ENCODE measurements at places on chromosomes 7 and 10. TPM values are rescaled to one million over a fixed set of nuclear protein-coding genes. Genes with fewer than 3 reads are reported as not detected.

GRCh38 chr7:90119178-90119971 lies 34.9 kb upstream of the STEAP1 start:
- peak; percentile 12 for DNase-seq

GRCh38 chr10:51700228-51700817 lies 928 bp upstream of the CSTF2T start:
- no peak for DNase-seq

- no peak for DNase-seq
Measured at GRCh38 chr10:108049668-108050067, 885.2 kb upstream of the SORCS1 start.

The TFR2 gene
- total RNA-seq = 13.8 TPM

The RADIL gene
- total RNA-seq = 2.4 TPM

DNA sequence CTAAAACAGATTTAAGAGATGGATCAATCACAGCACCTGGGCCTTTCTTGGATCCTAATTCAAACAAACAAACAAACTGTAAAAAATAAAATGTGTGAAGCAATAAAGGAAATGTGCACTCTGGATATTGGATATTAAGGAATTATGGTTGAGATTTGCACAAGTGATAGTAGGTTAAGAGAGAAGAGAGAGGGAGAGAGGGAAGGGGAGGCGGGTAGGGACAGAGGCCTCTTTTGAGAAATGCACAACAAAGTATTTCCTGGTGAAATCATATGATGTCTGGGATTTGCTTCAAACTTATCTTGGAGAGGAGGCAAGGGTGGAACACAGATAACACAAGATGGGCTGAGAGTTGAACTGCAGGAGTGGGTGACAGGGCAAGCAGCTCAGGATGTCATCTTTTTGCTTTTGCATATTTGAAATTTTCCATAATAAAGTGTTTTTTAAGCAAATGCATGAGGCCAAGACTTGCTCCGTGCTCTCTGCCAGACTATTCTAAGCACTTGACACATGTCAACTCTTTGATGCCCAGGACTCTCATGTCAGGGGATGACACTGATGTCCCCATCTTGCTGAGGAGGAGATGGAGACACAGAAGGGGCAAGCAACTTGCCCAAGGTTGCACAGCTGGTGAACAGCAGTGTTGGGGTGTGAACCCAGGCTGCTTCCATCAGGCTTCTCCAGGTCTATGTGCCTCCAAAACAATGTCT lies 9.1 kb upstream of the AEBP1 start:
- no peak for DNase-seq

The MALRD1 gene
- total RNA-seq = 2.3 TPM

DNA sequence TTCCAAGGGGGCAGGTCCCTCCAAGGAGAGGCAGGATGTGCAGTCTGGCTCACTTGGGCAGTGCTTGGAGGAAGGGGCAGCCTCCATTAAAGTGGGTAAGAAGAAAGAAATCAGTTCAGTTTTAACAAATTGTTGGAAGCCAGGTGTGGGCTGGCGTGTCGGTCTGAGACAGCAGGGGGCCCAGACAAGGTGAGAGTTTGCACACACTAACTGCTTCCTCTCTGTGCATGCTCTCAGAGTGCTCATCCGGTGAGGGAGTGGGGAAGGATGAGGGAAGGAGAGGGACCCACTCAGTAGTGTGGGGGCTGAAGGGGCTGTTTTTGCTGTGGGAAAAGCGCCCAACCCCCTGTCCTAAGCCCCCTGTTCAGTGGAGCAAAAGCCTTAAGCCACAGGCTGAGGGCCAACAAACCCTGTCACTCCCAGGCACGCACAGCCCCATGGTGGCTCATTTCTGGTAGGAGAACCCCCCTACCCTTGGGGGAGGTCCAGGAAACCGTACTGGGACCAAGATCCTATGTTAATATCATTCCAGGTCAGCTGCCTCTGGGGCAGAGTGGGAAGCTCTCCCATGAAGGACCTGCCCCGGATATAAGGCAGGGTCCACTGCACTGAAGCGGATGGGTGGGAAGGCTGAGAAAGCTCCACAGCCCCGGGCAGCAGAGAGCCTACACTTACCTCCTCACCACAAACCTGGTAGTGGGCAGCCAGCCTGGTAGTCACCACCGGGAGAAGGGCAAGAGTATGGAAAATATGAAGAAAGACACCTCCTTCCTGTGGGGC lies 5.1 kb upstream of the PCBD1 start:
- no peak for DNase-seq
